ENCODE measurements at places on chromosomes 2 and 18. TPM values are rescaled to one million over a fixed set of nuclear protein-coding genes. Genes with fewer than 3 reads are reported as not detected.
A peak's percentile ranks its signal among the peaks of the same experiment; 100 is the strongest.

PTRHD1 gene
- total RNA-seq = 38.2 TPM

PJVK gene
- 5.8 TPM for total RNA-seq

MAPK4 gene
- 9.3 TPM for total RNA-seq

CTNNA2 gene
- total RNA-seq = 2.6 TPM

GRCh38 chr2:20455076-20455587 lies 8.3 kb downstream of the RHOB start:
- peak overlapping the region; percentile 28 for H3K27ac ChIP-seq
- no peak for DNase-seq
- peaks cover 9% of the 10 kb centered on the region for H3K36me3 ChIP-seq
- H3K27me3 ChIP-seq = no peaks in the 10 kb centered on the region

EDAR gene
- not detected for total RNA-seq

GRCh38 chr2:38517284-38517683 lies 85.4 kb downstream of the HNRNPLL start:
- no peak overlapping the region for H3K27ac ChIP-seq
- H3K4me3 ChIP-seq = no peak overlapping the region
- no peaks in the 10 kb centered on the region for H3K36me3 ChIP-seq
- peaks cover 7% of the 10 kb centered on the region for H3K4me1 ChIP-seq

DNA sequence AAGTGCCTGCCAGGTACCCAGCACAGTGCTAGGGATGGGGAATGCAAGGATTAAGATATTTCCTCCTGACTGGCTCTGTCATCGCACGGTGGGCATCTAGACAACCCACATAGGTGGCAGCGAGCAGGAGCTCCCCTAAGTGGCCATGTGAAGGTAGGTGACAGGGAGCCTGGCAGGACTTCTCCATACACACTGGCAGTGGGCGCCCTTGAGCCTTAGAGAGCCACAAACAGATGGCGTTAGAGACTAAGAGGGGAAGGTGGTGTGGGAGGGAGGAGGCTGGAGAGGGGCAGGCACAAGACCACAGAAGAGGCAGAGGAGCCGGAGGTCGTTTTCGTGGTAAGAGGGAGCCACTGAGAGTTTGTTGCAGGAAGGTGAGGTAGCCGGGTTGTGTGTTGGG lies 15.2 kb downstream of the PRELID3A start:
- DNase-seq = no peak
- H3K4me1 ChIP-seq = peaks cover 22% of the 10 kb centered on the region
- no peaks in the 10 kb centered on the region for H3K27me3 ChIP-seq
- no peak overlapping the region for H3K27ac ChIP-seq
- no peaks in the 10 kb centered on the region for H3K36me3 ChIP-seq
- H3K4me3 ChIP-seq = peak overlapping the region; percentile 85

IL37 gene
- total RNA-seq = not detected

ECEL1 gene
- 43.9 TPM for total RNA-seq

DNA sequence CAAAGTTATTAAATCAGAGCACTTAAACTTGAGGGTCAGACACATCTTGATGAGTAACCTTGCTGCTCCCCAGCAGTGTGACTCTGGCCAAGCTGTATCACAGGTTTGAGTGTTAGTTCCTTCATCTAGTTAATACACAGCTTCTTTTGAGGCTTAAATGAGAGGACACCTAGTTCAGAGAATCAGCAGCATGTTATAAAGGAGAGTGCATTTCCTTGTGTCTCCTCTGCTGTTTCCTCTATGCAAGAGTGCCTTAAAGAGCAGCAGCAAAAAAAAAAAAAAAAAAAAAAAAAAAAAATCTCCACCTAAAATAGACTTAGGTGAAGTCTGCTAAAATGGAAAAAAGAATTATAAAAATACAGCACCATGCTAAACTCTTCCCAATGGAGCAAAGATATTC lies 261.9 kb downstream of the TCF4 start:
- peaks cover 6% of the 10 kb centered on the region for H3K27me3 ChIP-seq
- no peak overlapping the region for H3K4me3 ChIP-seq
- H3K36me3 ChIP-seq = peaks cover 2% of the 10 kb centered on the region

DNA sequence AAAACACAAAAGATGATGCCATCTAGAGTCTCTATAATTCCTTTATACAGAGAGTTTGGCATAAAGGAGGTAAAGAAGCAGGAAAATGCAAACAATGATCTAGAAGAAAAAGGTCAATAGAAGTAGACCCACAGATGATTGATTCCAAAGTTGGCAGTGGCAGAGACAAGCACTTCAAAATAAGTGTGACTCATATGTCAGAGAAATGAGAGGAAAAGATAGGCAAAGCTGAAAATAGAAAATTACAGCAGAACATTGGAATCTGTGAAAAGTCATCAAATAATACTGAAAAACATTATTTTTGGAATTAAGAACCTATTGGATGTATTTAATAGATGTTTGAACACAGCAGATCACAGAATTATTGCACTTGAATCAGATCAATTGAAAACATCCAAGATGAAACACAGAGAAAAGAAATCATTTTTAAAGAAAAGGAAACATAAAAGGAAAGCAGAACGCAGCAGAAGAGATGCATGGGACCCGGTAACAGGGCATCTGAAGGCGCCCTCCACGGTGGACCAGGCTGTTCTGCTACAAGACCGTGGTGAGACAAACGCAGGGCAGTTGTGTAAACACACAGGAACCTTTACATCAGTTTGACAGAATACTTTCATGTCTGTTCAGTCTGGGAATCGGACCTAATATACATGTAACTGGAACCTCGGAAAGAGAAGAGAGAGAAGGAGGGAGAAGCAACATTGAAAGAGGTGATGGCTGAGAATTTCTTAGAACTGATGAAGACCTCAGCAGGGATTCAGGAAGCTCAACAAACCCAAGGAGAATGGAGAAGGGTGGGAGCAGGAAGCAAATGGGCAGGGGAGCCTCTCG lies 74.6 kb upstream of the GPC1 start:
- peaks cover 2% of the 10 kb centered on the region for H3K36me3 ChIP-seq
- DNase-seq = no peak
- H3K27ac ChIP-seq = no peak overlapping the region
- no peaks in the 10 kb centered on the region for H3K27me3 ChIP-seq
- peaks cover 3% of the 10 kb centered on the region for H3K4me1 ChIP-seq

- no peak overlapping the region for H3K27ac ChIP-seq
- H3K27me3 ChIP-seq = no peaks in the 10 kb centered on the region
- H3K36me3 ChIP-seq = no peaks in the 10 kb centered on the region
- H3K4me1 ChIP-seq = no peaks in the 10 kb centered on the region
- DNase-seq = no peak
Measured at GRCh38 chr2:188852772-188853171, 121.4 kb upstream of the COL3A1 start.

GRCh38 chr2:236499691-236500578 lies 69.7 kb upstream of the ACKR3 start:
- H3K27me3 ChIP-seq = peaks cover 5% of the 10 kb centered on the region
- H3K4me3 ChIP-seq = no peak overlapping the region
- peaks cover 11% of the 10 kb centered on the region for H3K4me1 ChIP-seq
- no peaks in the 10 kb centered on the region for H3K36me3 ChIP-seq

GRCh38 chr18:22485808-22486244 lies 68.1 kb upstream of the CTAGE1 start:
- H3K27ac ChIP-seq = no peak overlapping the region
- H3K36me3 ChIP-seq = no peaks in the 10 kb centered on the region
- H3K4me3 ChIP-seq = no peak overlapping the region
- H3K27me3 ChIP-seq = peaks cover 2% of the 10 kb centered on the region

DNA sequence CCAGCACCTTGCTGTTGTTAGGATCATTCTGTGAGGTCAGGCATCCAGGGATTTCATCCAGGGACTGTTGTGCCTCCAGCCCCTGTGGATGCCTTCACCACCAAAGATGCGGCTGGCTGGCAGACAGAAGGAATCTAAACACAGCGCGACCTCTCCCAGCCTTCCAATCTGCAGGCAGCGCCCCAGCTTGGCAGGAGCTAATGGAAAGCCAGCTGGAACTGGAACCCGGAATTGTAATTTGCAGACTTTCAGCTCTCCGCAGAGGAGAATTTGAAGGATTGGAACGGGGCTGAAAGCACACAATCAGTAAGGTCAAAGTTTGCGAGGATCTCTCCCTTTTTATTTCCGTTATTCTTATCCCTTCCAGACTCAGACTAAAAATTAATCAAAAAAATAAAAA lies 127.8 kb downstream of the TRIB2 start:
- H3K4me1 ChIP-seq = peaks cover 7% of the 10 kb centered on the region
- no peak for DNase-seq
- H3K27ac ChIP-seq = no peak overlapping the region
- H3K36me3 ChIP-seq = no peaks in the 10 kb centered on the region
- no peaks in the 10 kb centered on the region for H3K27me3 ChIP-seq
- no peak overlapping the region for H3K4me3 ChIP-seq

DNA sequence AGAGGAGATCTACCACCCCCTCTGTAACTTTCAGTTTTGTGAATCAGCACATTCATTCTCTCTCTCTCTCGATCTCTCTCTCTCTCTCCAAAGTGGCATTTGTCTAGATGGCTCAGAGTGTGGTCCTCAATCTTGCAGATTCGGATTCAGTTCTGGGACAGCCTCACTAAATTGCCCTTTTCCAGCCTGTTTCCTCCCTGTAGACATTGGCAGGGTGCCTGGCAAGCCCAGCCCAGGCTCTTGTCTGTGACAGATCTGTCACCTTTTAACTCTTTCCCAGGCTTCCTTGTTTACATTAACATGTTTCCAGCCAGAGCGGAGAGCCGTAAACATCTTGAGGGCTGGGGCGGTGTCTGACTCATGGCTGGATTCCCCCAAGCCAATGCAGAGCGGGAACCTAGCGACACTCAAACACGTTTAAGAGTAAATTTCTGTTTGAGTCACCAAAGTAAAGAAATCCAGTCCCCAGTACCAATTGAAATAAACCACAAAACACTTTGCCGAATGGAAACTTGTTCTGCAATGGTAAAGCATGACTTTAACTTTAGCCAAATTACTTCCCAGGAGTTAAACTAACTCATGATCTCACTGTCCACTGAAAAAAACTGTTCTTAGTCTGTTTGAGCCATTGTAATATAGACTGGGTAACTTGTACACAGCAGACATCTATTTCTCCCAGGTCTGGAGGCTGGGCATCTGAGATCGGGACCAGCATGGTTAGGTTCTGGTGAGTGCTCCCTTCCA lies 6.6 kb upstream of the CYP27C1 start:
- no peak overlapping the region for H3K27ac ChIP-seq
- DNase-seq = no peak
- no peaks in the 10 kb centered on the region for H3K27me3 ChIP-seq
- H3K36me3 ChIP-seq = no peaks in the 10 kb centered on the region
- H3K4me1 ChIP-seq = peaks cover 7% of the 10 kb centered on the region

GRCh38 chr18:73615506-73615905 lies 532.1 kb downstream of the FBXO15 start:
- H3K4me3 ChIP-seq = no peak overlapping the region
- H3K36me3 ChIP-seq = no peaks in the 10 kb centered on the region
- H3K27ac ChIP-seq = no peak overlapping the region
- no peak for DNase-seq
- H3K27me3 ChIP-seq = peaks cover 6% of the 10 kb centered on the region

DNA sequence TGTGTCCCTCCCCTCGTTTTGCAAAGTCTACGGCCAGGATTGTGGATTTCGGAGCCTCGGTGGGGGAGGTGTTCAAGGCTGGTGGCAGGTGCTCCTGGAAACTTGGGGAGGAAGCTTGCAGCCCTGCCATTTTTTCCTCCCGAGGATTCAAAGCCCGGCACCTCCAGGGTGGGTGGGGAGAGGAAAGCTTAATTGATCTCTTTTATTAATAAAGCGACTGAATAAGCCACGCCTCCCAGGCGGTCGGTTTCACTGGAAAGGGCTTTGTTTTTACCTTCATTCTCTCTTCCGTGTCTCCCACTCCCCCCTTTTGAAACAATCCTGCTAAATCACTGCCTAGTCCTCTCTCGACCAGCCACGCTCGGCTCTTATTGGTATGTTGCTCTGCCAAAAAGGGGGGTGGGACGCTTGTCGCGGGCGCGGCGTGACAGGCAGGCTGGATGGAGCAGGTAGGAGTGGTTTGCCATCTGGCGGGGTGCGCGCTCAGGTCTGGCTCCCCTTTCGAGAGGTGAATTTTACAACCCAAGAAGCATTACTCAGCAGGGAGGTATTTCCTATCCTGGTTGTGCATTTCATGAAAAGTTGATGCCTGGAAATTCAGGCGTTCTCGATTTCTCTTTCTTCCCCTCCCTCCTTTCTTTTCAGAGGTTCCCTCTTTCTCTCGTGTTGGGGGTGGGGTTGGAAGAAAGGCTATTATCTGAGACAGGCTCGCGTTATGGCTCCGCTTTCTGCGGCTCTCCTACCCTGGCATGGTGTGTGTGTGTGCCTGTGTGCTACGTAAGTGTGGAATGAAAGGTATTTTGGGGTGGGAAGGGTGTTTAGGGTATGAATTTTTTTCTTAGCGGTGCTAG lies 1.4 kb downstream of the NEDD4L start:
- peaks cover 7% of the 10 kb centered on the region for H3K27me3 ChIP-seq
- H3K4me3 ChIP-seq = peak overlapping the region; percentile 97
- peak; percentile 31 for DNase-seq
- H3K36me3 ChIP-seq = no peaks in the 10 kb centered on the region

- H3K4me3 ChIP-seq = no peak overlapping the region
- peaks cover 65% of the 10 kb centered on the region for H3K27me3 ChIP-seq
- no peak overlapping the region for H3K27ac ChIP-seq
- peaks cover 24% of the 10 kb centered on the region for H3K4me1 ChIP-seq
- DNase-seq = no peak
- no peaks in the 10 kb centered on the region for H3K36me3 ChIP-seq
Measured at GRCh38 chr2:200365209-200365608, 58.7 kb downstream of the SPATS2L start.

- DNase-seq = no peak
- H3K4me3 ChIP-seq = no peak overlapping the region
- H3K27me3 ChIP-seq = peaks cover 40% of the 10 kb centered on the region
Measured at GRCh38 chr18:77365667-77366066, 116.0 kb downstream of the GALR1 start.

CAPN14 gene
- total RNA-seq = 0.47 TPM

GRCh38 chr2:143949121-143949848 lies 570.6 kb downstream of the ZEB2 start:
- no peaks in the 10 kb centered on the region for H3K4me1 ChIP-seq
- no peak overlapping the region for H3K4me3 ChIP-seq
- no peaks in the 10 kb centered on the region for H3K27me3 ChIP-seq

DNA sequence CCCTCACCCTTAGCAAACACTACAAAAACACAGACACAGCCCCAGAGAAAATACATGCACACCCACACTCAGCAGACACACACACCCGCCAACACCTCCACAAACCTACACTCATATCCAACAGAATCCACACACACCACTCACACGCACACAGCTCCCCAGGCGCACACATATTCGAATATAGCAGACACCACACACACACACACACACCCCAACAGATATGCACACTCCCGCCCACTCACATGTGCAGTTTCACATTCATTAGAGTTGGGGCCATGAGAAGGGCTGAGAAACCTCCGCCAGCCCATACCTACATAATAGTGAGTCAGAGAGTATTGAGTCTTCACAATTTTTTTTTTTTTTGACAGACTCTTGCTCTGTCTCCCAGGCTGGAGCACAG lies 29.4 kb upstream of the NOTO start:
- H3K4me3 ChIP-seq = no peak overlapping the region
- H3K27me3 ChIP-seq = peaks cover 64% of the 10 kb centered on the region
- DNase-seq = no peak
- H3K4me1 ChIP-seq = peaks cover 18% of the 10 kb centered on the region

Data from neural crest cell (in vitro differentiated cells).